ENCODE measurements at places on chromosomes 1 and 21.

- no peak for DNase-seq
Measured at GRCh38 chr1:36085686-36086526, 2.0 kb downstream of the TEKT2 start.

DNA sequence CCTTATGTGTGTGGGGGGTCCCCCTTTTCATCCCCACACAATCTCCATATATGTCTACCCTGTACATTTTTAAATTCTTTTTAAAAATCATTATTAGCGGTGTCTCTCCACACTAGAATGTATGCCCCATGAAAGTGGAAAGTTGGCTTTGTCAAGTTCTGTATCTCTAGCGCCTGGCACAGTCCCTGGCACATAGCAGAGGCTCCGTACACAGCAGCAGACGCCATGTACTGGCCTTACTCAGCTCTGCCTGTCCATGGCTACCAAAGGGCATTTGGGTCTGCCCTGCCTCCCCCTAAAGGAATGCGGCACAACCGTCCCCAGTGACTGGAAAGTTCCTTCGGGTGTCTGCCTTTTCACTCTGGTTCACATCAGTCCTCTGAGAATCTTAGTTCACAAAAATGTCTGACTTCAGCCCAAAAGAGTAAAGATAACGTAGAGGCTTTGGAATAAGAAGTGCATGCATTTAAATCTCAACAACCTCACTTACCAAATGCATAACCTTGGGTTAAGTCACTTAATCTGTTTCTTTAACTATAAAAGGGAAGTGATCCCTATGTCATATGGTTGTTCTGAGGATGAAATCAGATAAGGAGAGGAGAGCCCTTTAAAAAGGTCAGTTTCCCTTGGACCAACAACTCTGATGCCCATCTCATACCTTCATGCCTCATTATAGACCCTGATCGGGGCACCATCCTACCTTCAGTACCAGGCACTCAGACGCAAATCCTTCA, 61.1 kb downstream of the CD46 start:
- no peak for DNase-seq

- DNase-seq, result no peak
Measured at GRCh38 chr1:87578464-87578863, 249.8 kb downstream of the LMO4 start.

DNA sequence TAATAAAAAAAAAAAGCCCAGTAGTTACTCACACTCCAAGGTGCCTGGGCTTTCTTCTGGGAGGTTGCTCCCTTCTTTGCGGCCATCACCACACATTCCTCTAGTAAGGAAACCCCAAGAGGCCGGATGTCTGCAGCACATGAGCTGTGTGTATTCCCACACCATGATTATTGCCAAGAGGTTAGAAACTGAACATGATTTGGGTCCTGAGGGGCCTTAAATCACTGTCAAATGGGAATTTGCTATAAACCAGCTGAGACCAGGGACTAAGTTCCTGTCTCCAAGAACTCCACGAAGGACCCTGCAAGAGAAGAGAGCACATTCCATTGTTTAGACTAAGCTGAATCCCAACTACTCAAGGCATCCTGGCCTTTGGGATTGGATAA, 85.3 kb upstream of the SSX2IP start:
- no peak for DNase-seq

DNA sequence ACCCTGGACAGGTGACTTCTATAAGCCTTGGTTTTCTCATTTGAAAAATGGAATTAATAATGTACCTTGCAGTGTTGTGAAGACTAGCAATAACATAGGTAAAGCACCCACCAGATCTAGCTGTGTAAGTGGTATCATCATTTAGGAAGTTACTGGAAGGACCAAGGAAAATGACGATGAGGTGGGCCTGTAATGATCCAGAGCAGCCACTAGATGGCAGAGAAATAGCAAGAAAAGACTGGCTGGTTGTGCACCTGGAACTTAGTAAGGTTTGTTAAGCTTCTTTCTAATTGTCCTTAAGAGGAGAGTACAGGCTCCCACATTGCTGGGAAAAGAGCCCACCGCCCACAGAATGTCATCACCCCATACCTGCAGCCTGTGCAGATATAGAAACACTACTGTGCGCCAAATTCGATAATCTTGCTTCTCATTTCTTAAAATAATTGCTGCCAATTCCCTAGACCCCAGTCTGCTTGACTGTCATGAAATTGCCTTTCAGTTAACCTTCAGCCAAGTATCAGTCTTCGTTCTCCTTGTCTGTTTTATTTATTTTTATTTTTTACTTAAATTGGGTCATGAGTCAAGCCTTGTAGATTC, 37.2 kb downstream of the WNT4 start:
- no peak for DNase-seq

DNA sequence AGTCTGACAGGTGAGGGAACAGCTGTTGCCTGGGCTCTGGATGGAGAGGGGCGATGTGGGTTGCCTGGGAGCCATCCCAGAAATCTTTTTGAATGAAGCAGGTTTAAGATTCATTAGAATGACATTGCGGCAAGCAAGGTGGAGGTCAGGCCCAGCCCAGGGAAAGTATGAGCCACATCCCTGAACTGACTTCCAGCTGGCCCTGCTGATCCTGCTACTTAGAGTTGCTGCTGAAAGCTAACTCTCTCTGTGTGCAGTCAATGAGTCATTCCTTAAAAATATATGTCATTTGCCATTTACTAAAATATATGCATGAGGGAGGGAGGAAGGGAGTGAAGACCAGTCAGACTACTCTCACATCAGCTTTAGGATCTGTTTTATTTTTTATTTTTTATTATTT, 54.3 kb upstream of the RAB3GAP2 start:
- no peak for DNase-seq

DNA sequence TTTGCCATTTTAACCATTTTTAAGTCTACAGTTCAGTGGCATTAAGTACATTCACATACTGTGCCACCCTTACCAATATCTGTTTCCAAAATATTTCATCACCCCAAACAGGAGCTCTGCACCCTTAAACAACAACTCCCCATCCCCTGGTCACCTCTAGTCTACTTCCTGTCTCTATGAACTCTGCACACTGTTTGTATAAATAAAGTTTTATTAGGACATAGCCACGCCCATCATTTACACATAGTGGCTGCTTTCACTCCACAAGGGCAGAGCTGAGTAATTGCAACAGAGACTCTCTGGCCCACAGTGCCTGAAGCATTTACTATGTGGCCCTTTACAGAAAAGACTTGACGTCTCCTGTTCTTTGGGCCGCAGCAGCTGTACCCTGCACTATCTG, 30.1 kb downstream of the KCNAB2 start:
- DNase-seq, result no peak

DNA sequence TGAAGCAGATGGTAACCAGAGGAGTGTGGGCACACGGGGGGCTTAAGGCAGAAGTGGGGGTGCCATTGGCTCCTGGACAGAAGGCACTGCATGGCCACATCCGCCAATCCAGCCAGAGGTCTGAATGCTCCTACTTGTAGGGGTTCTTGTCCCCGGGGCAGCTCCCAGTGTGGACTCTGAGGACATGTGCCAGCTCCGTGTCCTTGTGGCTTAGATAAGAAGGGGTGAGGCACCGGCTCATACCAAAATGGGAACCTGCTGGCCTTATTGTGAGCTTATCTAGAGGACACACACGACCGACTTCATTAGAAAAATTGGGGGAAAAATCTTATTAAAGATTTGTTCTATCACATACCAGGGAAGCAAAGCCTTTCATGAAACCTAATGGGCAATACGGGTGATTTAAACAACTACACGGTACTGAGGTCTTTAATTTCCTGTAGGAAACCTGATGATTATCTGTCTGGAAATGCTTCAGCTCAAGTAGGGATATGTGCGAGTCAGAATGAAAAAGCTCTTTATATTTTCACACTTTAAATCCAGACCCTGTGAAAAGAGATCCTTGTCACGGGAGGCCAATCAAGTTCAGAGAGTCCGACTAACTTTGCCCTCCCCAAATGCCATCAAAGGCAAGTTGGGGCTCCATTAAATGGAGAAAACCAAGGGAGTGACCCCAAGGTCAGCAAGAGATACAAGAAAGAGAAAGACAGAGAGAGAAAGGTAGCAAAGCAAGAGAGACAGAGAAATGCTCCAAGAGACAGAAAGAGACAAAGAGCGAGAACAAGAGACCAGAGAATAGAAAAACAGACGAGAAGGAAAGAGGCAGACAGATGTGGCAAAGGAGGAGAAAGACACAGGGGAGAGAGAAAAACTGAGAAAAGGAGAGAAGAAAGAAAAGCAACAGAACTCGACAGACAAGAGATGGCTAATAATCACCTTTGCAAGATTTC, 14.1 kb upstream of the KCNN3 start:
- DNase-seq, result no peak

- DNase-seq, result no peak
Measured at GRCh38 chr1:59979666-59980065, 53.1 kb upstream of the CYP2J2 start.

- DNase-seq, result no peak
Measured at GRCh38 chr1:29682171-29682918, 446.0 kb downstream of the PTPRU start.

GRCh38 chr1:172719694-172720138, 60.8 kb downstream of the FASLG start:
- DNase-seq, result no peak

GRCh38 chr1:187516874-187517273, 688.1 kb downstream of the PLA2G4A start:
- DNase-seq, result no peak

GRCh38 chr1:173502104-173502503, 25.0 kb downstream of the PRDX6 start:
- DNase-seq, result no peak

GRCh38 chr21:28272272-28272992, 720.2 kb downstream of the LTN1 start:
- no peak for DNase-seq

- DNase-seq, result no peak
Measured at GRCh38 chr1:68081775-68082283, 31.4 kb upstream of the DIRAS3 start.

DNA sequence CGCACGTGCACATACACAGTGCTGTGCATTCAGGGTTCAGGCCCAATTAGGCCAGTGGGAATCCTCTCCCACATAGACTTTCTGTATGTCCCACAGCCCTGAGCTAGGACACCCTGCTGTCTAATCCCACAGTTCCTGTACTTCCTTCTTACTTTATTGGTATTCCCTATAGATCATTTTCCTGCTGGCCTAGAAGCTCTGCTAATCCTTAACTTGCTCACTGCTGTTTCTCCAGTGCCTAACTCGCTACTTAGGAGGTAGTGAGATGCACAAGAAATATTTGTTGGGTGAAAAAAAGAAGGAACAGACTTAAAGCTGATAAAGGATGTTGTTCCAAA, 34.1 kb upstream of the FHAD1 start:
- DNase-seq, result no peak

DNA sequence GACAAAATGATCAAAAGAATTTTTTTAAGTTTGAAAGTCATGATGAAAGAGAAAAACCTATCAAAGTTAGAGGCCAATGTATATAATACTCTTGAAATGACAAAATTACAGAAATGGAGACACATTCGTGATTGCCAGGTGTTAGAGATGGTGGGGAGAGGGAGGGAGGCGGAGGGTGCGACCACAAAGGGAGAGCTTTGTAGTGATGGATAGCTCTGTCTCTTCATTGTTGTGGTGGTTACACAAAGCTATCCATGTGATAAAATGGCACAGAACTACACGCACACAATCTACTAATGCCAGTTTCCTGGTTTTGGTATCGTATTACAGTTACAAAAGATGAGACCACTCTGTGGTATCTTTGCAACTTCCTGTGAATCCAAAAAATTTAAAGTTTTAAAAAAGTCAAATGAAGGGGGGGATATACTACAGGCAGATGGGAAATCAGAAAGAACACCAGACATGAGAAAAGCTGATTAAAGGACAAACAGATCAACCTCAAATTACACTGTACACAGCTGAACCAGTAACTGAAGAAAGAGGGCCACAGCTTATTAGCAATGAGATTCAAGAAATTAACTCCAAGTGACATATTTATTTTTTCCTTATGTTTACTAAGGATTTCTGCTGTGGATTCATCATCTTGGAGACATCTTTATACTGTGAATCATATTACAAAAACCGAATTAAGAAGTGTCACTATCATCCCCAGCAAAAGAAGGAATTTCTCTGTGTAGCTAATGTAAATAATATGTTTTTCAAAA, 199.1 kb downstream of the SLC45A1 start:
- no peak for DNase-seq

GRCh38 chr1:109892561-109893368, 17.9 kb upstream of the CSF1 start:
- DNase-seq, result no peak

Measured in psoas muscle (tissue), 8 donors.